ENCODE measurements at places on chromosomes 3 and 15.
A peak's percentile ranks its signal among the peaks of the same experiment; 100 is the strongest.

- DNase-seq: no peak
Measured at GRCh38 chr3:52721730-52722008, 15.8 kb downstream of the SPCS1 start.

GRCh38 chr3:184642631-184643285 is 69.1 kb downstream of the MAGEF1 start:
- no peak for DNase-seq

GRCh38 chr15:60318216-60318867 is 79.4 kb downstream of the ANXA2 start:
- DNase-seq: no peak

GRCh38 chr3:20066079-20066478 is 25.8 kb downstream of the KAT2B start:
- DNase-seq: no peak

DNA sequence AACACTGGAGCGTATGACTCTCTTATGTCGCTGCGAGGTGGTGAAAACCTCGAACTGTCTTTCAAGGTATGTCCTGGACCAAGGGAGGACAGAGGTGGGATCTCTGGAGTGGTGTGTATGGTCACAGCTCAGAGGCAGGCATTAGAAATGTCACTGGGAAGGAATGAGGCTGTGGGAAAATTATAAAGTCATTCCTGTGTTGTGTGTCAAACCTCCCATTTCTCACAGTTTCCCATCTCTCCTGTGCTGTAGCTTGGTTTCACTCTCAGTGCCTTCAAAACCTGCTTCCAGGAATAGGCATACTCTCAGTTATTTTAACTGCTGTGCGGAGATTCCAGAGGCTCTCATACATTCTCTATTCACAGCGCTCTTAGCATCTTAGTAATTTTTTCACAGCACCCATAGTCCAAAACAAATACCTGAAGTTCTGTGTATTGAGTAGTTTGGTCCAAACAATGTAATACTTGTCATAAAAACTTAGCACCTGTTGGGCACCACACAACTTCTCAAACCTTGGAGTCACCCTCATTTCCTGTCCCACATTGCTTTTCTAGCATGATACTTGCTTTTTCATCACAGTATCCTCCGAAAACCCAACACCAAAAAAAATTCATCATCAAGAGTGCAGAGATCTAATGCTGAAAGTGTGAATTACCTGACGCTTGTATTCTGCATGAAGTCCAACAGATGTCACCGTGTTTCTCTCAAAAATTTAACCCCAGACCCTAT is 36.9 kb downstream of the GALNT15 start:
- no peak for DNase-seq

- DNase-seq: no peak
Measured at GRCh38 chr3:27089068-27089467, 280.1 kb downstream of the NEK10 start.

DNA sequence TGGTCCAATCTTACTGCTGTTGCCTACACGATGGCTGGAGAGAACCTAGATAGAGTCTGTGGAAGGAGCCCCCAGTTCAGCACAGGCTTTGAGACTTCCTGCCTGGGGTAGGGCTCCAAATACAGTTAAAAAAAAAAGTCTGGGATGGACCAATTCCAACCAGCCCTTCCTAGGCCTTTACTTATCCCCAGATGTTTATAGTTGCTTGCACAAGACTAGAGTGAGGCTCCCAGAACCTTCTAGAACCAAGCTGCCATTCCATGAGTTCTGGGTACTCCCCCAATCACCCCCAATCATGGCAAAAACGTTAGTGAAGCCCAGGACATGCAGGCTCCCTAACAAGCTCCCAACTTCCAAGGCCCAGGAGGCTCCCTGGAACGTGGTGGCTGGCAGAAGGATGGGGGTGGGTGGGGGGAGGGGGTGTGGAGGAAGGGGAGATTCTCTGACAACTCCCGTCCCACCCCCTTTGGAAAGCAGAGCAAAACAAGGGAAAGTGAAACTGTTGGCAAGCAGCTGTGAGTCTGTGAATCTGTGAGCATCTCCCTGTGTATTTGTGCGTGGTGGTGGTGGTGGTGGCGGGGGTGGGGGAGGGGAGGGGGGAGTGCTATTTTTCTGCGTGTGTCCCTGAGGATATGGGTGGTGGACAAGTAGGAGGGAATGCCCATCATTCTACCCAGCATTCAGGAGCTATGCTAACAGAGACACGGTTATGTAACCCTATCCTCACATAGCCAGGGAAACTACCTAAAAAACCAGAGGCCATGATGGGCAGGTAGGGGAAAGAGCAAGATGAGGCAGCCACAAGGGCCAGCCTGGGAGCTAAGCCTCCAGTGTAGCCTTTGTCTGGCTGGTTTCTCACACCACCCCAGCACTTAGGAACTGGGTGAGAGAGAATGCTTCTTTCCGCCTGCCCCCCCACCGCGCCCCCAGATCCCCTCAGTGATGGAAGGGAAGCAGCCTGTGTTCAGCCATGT is 2.0 kb downstream of the MST1R start:
- no peak for DNase-seq

DNA sequence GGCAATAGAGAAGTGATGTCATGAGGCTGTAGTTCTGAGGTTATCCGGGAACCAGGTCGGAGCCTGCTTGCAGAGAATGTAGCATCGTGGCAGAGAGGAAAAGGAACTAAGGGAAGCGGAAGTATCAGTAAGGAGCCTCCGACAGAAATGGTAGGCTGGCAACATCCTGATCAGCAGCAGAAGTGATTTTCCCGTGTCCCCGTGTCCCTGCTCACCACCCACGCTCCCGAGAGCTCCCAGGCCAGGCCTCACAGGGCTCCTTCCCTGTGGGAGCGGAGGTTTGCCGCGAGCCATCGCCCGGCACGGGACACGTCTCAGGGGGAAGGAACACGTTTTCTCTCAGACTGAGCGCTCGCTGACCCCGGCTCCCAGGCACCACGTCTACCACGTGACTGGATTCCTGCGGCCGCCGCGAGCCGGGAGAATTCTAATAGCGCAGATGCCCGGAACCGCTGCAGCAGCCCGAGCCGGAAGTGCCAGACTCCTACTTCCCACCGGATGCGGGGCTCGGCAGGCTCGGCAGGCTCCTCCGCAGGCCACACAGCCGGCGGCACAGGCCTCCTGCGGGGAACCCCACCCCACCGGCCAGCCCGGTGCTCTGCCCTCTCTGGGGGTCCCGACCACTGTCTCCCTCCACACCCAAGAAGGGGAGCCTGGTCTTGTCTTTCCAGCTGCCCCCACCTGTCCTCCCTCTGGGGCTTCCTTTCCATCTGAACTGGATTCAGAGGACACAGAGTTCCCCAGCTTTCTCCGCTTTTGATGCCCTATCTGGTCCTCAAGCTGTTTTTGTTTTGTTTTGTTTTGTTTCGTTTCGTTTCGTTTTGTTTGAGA is 99.3 kb downstream of the BDH1 start:
- peak; percentile 58 for DNase-seq

- DNase-seq: no peak
Measured at GRCh38 chr3:124329723-124330122, 337.8 kb upstream of the ROPN1 start.

DNA sequence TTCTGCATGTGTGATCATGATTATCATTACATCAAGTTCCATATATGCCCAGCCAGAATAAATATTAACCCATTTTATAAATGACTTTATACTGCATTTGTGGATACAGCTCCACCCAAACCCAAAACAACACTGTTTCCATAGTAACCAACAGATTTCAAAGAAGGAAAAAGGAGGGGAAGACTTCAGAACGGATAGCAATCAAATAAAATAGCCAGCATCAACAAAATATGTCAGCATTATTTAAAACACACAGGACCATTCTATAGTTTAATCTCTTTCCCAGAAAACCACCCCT is 114.4 kb downstream of the FOXP1 start:
- DNase-seq: no peak

DNA sequence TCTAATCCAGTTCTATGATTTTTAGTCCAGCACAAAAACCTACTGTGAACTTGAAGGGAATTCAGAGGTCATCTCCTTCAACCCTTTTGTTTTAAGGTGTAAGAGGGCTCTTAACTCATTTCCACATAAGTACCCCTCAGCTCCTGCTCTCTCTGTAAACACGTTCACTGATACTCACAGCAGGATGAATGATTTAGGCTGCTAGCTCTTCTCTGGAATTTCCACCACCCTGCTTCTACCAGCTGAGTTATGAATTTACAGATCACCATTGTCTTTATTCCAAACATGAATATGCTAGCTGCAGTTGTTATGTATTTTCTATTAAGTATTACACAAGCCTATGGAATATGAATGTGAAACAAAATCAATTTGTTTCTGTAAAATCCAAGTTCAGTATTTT is 101.3 kb upstream of the NANOGP8 start:
- DNase-seq: no peak

GRCh38 chr3:184380627-184381260 is 890 bp downstream of the CHRD start:
- no peak for DNase-seq

- no peak for DNase-seq
Measured at GRCh38 chr15:34610354-34610753, 26.9 kb upstream of the GOLGA8B start.

- DNase-seq: no peak
Measured at GRCh38 chr3:71994203-71994602, 209.3 kb upstream of the PROK2 start.

DNA sequence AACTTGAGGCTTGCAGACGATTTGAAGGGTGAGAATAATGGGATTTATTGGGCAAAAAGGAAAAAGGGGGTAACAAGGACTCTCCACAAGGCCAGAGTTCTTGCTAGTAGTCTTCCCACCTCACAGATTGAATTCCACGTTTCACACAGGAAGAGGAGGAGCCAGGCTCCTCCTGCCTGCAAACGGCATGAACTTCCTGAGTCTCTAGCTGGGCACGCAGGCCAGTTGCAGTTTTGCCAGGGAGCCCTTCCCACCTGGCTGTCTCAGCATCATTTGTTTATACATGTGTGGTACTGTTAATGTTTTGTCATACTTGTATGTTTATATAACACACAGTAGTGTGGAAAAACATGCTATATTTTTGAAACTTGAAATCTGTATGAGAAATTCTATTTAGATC is 155.0 kb downstream of the NLGN1 start:
- DNase-seq: no peak

DNA sequence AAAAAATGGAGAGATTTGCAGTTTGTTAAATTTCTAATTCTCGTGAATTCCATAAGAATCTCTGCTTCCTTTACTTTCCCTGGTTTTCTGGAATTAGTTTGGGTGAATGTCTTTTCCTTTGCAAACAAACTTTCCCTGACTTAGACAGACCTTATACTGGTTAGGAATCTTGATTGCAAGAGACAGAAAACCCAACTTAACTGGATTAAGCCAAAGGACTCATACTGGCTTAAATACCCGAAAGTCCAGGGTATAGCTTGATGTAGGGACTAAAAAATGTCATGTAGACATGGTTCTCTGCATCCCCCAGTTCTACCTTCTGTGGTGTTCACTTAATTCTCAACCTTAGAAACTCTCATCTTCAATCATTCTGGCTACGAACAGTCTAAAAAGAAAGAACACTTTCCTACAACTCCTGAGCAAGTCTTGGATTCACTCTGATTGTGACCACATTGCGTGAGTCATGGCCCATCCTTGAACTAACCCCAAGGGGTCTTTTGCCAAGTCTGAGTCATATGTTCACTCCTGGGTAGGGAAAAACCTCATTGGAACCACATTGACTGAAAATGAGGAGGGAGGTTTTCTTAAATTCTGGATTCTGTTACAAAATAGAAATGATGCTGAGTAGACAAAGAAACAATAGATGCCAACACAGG is 136.0 kb upstream of the DAZL start:
- DNase-seq: peak; percentile 61

DNA sequence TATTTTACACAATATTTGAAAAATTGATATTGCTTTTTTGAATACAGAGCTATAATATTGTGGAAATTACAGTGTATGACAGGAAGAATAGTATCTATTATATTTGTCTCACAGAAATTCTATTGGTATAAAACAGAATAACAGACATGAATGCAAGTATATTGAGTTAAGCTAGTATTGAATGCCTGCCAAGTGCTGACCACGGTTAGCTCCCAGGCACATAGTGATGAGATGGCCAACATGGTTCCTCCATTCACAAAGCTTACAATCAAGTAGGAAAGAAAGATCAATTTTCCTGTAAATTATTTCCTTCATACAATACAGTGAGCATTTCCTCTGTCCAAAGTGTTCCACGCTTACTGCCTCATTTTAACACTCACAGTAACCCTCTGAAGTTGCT is 67.6 kb downstream of the TP63 start:
- DNase-seq: no peak

GRCh38 chr15:101296418-101297405 is 1.7 kb upstream of the SNRPA1 start:
- no peak for DNase-seq

DNA sequence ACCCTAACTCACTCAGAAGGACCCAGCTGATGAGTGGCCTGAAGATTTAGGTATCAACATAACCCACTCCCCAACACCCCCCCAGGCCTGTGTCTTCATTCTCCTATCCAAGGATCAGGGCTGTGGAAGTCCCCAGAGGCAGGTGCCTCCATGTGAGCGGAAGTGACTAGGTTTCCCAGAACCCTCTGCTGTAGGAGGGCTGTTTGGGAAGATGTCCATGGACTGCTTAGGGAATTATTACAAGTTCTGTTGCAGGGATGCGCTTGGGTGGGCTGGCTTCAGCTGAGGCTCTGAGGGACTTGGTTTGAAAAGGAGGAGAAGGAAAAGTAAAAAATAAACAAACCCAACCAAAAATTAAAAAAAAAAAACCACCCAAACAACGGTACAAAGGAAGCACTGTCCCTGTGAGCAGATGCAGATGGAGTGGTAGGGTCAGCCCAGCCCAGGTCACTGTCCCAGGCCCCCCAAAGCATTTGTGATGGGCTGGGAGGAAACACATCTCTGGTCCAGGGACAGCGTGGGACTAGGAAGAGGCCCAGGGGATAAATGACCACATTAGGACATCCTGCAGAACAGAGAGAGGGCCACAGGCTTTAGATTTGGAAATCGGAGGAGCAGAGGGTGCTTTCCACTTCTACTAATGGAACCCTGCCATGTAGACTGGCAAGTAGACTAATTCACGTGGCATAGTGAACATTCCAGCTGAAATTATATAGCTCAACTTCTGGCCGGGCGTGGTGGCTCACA is 12.2 kb upstream of the APOD start:
- DNase-seq: no peak

DNA sequence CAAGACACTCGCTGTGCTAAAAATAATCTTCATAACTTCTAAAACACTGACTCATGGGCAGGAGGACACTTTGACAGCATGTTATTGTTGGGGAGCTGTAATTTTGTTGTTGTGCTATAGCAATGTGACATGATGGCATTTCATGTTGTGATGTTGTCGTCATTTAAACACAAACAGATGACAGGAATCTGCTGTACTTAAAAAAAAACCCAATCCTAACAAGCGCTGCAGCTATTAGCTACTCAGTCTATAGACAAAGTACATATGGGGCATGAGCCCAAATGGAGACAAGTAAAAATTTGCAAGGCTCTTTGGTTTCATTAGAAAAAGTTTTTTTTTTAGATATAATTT is 828 bp upstream of the ATOSA start:
- no peak for DNase-seq

DNA sequence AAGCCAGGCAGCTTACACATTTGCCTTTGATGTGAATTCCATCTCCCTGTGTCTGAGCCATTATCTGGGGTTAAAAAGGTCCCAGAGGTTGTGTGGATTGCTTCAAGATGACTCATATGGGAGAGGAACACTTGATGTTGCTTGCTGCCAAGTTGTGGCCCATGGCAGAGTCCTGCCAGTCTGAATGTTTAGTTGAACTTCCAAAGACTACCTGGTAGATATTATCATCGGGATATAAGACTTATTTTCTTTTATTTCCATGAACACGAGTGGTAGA is 85.6 kb downstream of the TJP1 start:
- DNase-seq: no peak

- DNase-seq: no peak
Measured at GRCh38 chr15:67140078-67140833, 74.9 kb downstream of the SMAD3 start.

GRCh38 chr3:78799681-78800080 is 968.1 kb downstream of the ROBO1 start:
- DNase-seq: no peak
